ENCODE measurements at places on chromosomes 1 and 21. TPM values are rescaled to one million over a fixed set of nuclear protein-coding genes. Genes with fewer than 3 reads are reported as not detected.

DNA sequence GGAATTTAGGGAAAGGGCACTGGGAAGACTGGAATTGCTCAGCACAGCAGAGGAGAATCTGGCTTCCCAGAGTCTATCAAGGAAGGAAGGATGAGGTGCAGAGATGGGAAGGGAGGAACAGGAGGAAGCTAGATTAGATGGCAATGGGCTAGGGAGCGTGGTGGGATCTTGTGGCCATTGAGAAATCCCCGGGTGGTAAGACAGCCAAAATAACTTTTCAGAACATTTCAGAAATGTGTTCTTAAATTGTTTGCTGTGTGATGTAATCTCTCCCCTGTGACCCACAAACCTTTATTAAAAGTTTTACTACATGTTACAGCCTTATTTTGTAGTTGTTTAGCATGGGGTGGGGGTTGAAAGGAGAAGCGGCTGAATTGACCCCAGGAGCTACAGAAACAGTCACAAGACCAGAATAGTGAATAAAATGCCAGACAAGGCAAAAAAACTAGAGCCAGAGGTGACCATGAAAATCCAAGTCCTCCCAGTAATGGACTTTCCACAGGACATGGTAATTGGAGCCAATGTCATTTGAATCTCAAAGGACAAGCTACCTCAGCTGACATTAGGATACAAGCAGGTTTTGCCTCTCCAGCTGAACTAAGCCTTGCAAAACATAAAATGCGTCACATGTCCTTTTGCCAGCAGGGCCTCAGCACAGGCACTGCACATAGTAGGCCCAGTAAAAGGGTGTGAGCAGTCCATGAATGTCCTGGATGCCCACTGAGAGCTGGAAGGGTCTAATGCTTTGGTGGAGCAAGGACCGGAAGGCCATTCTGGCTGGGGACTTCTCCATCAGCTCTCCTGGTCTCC is 980 bp upstream of the AHCYL1 start:
- peak overlapping the region; percentile 96 for H3K27ac ChIP-seq
- DNase-seq = peak; percentile 76
- no peaks in the 10 kb centered on the region for H3K36me3 ChIP-seq
- H3K4me3 ChIP-seq = no peak overlapping the region
- H3K4me1 ChIP-seq = no peaks in the 10 kb centered on the region
- H3K27me3 ChIP-seq = no peaks in the 10 kb centered on the region

DNA sequence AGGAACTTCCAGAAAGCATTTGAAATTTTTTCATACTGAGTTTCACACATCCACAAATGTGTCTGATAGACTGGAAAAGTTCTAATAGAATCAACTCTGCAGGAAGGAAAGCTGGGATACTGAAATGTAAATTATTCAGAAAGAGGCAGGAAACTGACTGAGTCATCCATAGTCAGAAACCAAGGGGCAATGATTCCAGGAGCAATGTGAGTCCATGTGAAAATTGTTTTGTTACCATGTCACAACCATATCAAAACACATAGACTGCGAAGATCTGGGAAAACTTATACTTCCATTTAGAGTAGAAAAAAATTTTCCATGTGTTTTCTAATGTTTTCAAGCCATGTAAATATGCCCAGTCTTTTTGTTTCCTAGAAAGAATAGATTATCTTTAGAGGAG is 142.3 kb upstream of the TMPRSS15 start:
- H3K27me3 ChIP-seq = no peaks in the 10 kb centered on the region
- no peaks in the 10 kb centered on the region for H3K36me3 ChIP-seq
- no peak overlapping the region for H3K4me3 ChIP-seq

DNA sequence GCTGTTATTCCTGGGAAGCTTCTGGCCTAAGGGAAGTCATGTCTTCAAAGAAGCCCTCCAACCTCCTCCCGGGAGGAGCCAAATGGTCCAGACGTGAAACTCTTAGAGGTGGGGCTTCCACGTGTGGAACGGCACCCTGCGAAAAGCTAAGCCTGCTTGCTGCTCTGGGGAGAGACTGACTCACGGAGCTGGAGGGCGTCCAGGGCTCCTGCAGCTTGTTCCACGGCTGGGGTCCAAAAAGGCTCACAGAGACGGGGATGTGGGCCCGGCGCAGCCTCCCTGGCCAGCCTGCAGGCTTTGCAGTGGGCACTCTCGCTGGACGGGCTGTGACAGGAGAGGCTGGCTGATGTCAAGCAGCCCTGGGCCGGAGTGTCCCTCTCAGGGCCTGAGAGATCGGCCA is 105.1 kb downstream of the COLGALT2 start:
- peak; percentile 97 for DNase-seq
- peak overlapping the region; percentile 24 for H3K4me3 ChIP-seq
- no peaks in the 10 kb centered on the region for H3K36me3 ChIP-seq
- peaks cover 27% of the 10 kb centered on the region for H3K4me1 ChIP-seq
- H3K27me3 ChIP-seq = no peaks in the 10 kb centered on the region

- H3K27ac ChIP-seq = no peak overlapping the region
- H3K27me3 ChIP-seq = no peaks in the 10 kb centered on the region
- H3K4me3 ChIP-seq = no peak overlapping the region
- peaks cover 7% of the 10 kb centered on the region for H3K4me1 ChIP-seq
These were observed 709.8 kb downstream of the LTN1 start for GRCh38 chr21:28282833-28283232.

DNA sequence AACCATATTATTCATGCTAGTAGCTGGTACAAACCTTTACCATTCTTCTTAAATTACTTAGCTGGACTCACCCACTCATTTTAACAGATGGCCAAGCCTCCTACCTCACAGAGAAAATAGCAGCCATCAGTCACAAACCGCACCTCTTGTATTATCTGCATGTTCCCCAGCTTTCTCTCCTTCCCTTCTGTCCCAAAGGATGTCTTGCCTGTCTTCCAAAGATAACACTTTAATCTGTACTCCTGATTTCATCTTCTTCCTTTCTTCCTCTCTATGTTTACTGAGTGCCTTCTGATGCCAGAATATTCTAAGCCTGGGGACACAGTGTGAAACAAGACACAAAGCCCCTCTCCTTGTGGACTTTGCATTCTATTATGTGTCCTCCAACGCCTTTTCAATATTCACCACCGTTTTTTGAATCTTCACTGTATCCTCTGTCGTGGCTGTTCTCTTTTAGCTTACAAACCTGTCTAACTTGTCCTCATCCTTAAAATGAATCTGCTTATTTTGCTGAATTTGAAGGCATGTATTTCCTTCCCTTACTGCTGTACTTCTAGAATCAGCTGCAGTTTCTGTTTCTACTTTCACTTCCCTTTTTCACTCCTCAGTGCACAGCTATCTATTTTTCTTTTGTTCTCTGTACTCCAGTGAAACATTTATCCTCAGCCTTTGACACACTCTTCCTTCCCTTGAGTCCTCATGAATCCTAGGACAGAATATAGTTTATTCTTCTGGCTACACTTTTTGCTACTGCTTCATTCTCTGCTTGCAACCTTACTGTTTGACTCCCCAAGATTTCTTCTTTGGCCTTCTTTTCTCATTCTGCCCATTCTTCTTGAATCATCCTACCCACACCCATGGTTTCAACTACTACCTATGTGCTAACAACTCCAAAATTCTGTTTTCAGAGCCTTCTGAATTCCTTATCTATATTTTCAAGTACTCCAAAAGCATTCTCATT is 216.9 kb upstream of the SAMSN1 start:
- peak overlapping the region; percentile 14 for H3K27ac ChIP-seq
- no peaks in the 10 kb centered on the region for H3K36me3 ChIP-seq
- H3K4me3 ChIP-seq = no peak overlapping the region
- H3K27me3 ChIP-seq = no peaks in the 10 kb centered on the region
- DNase-seq = no peak

- no peaks in the 10 kb centered on the region for H3K27me3 ChIP-seq
- DNase-seq = no peak
- H3K4me1 ChIP-seq = no peaks in the 10 kb centered on the region
- H3K4me3 ChIP-seq = no peak overlapping the region
These were observed 244.1 kb downstream of the GRIK3 start for GRCh38 chr1:36790191-36790590.

- H3K27me3 ChIP-seq = no peaks in the 10 kb centered on the region
- no peaks in the 10 kb centered on the region for H3K36me3 ChIP-seq
- DNase-seq = no peak
- no peaks in the 10 kb centered on the region for H3K4me1 ChIP-seq
These were observed 1193.7 kb upstream of the ADGRL2 start for GRCh38 chr1:80607064-80607463.

DNA sequence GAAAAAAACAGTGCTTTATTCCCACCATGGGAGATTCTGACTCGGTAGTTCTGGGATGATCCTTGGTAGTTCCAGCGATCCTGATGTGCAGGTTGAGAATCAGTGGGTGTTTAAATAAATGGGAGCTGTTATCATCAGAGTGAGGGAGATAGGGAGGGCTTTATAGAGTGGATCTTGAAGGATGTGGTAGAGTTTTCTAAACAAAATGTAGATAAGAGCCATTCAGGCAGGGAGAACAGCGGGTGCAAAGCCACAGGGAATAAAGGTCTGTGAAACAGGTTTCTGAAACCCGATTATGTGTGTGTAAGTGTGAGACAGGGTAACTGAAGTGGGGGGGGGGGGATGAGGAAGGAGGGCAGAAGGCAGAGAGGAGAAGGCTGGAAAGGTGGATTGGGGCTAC is 75.8 kb upstream of the ADAR start:
- no peak overlapping the region for H3K4me3 ChIP-seq
- no peaks in the 10 kb centered on the region for H3K27me3 ChIP-seq
- H3K36me3 ChIP-seq = no peaks in the 10 kb centered on the region

DNA sequence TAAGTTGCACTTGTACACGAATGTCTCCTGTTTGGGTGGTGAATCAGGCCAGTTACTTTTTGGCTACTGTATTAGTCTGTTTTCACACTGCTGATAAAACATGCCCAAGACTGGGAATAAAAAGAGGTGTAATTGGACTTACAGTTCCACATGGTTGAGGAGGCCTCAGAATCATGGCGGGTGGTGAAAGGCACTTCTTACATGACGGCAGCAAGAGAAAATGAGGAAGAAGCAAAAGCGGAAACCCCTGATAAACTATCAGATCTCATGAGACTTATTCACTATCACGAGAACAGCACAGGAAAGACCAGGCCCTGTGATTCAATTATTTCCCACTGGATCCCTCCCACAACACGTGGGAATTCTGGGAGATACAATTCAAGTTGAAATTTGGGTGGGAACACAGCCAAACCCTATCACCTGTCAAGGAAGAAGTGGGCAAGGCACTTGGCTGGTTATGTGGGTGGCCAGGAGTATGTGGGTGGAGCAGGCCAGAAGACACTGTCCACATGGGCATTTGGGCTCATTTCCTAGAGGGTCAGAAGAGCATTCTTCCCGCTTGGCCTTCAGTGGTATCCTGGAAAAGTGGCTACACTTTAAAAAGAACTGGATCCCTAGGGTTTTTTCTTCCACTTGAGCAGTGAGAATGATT is 228.8 kb downstream of the HHAT start:
- H3K27ac ChIP-seq = no peak overlapping the region
- H3K27me3 ChIP-seq = no peaks in the 10 kb centered on the region
- no peak overlapping the region for H3K4me3 ChIP-seq

Gene FNDC5
- total RNA-seq = 10.2 TPM

Gene PIGR
- 8.6 TPM for total RNA-seq

DNA sequence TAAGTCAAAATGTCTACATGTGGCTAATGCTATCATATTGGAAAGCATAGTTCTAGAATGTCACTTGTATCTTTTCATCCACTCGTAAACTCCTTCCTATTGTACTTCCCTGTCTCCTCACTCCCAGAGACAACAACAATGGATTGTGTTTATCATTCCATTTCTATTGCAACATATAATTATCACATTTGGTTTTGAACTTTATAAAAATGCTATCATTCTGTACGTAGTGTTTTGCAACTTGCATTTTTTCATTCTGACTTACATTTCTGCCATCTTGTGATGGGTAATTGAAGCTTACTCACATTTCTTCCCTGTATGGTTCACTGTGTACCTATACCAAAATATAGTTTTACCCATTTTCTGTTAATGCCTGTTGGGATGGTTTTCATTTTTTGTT is 14.5 kb upstream of the CSF3R start:
- H3K27me3 ChIP-seq = no peaks in the 10 kb centered on the region
- DNase-seq = no peak
- H3K27ac ChIP-seq = no peak overlapping the region
- H3K4me1 ChIP-seq = no peaks in the 10 kb centered on the region
- no peaks in the 10 kb centered on the region for H3K36me3 ChIP-seq

- H3K4me3 ChIP-seq = no peak overlapping the region
- H3K27me3 ChIP-seq = no peaks in the 10 kb centered on the region
These were observed 2.8 kb upstream of the FMO3 start for GRCh38 chr1:171087896-171088295.

Gene IL19
- total RNA-seq = not detected

DNA sequence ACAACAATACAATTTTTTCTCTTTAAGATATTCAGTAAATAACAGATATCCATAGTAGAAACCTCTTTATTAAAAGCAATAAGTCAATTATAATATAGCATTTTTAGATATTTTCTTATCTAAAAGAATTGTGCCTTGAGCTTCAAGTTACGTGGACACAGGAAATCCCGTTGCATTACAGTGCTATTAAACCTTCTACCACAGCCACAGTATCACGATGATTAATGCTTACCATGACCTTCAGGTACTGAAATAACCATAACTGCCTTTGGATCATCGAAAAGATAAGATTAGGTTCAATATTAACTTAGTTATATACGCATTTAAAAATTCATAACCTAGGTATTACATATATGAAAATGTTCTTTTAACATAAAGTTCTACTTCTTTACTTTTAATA is 17.9 kb downstream of the B3GALNT2 start:
- H3K4me1 ChIP-seq = no peaks in the 10 kb centered on the region
- no peak overlapping the region for H3K4me3 ChIP-seq
- H3K27me3 ChIP-seq = no peaks in the 10 kb centered on the region
- H3K36me3 ChIP-seq = peaks cover 59% of the 10 kb centered on the region
- no peak for DNase-seq
- no peak overlapping the region for H3K27ac ChIP-seq

- H3K4me3 ChIP-seq = no peak overlapping the region
- H3K36me3 ChIP-seq = no peaks in the 10 kb centered on the region
- peak; percentile 91 for DNase-seq
- no peaks in the 10 kb centered on the region for H3K27me3 ChIP-seq
- H3K27ac ChIP-seq = peak overlapping the region; percentile 89
- peaks cover 23% of the 10 kb centered on the region for H3K4me1 ChIP-seq
These were observed 10.9 kb upstream of the SESN2 start for GRCh38 chr1:28248273-28249012.

- peaks cover 16% of the 10 kb centered on the region for H3K4me1 ChIP-seq
- peak overlapping the region; percentile 37 for H3K27ac ChIP-seq
- no peaks in the 10 kb centered on the region for H3K36me3 ChIP-seq
- peaks cover 4% of the 10 kb centered on the region for H3K27me3 ChIP-seq
- H3K4me3 ChIP-seq = no peak overlapping the region
- DNase-seq = no peak
These were observed 58.7 kb downstream of the PRDM16 start for GRCh38 chr1:3127738-3128137.

- H3K27ac ChIP-seq = no peak overlapping the region
- no peaks in the 10 kb centered on the region for H3K27me3 ChIP-seq
- no peak for DNase-seq
- H3K36me3 ChIP-seq = no peaks in the 10 kb centered on the region
These were observed 13.2 kb downstream of the NGF start for GRCh38 chr1:115324649-115325420.

- no peaks in the 10 kb centered on the region for H3K36me3 ChIP-seq
- H3K4me1 ChIP-seq = no peaks in the 10 kb centered on the region
- no peak overlapping the region for H3K27ac ChIP-seq
These were observed 207.9 kb downstream of the PAPPA2 start for GRCh38 chr1:176670853-176671252.

Gene PCP4
- 88.8 TPM for total RNA-seq
